ENCODE measurements at places on chromosomes 2 and 18. TPM values are rescaled to one million over a fixed set of nuclear protein-coding genes. Genes with fewer than 3 reads are reported as not detected.

DNA sequence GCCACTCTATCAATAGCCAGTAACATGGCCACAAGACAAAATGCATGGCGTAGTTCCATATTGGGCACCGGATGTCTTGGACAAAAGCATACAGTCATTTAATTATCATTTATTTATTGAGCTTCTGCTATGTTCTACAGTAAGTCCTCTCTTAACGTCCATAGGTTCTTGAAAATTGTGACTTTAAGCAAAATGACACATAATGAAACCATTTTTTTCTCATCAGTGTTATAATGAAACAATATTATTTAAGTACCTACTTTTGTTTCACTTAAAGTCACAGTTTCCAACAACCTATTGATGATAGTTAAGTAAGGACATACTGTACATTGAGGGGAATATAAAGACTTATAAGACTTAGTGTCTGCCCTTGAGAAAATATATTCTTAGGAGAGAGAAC, 84.9 kb downstream of the XRCC5 start:
- DNase-seq: no peak

DNA sequence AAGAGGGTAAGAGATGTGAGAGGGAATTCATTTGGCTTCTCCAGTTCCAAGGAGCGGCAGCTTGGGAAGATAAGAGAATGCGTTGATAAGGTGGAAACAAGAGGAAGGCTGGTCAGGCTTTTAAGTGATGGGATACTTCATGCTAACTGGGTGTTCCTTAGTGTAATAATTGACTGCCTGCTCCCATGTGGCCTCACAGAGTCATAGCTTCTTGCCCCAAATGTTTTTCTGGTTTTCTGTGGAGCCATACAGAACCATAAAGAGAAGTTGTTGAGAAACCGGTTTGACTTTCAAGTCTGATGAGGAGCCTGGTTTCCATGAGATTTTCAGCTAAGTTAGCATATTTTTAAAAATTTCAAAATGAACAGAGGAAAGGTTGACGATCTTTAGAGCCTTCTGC, 97.5 kb upstream of the ZFP36L2 start:
- no peak for DNase-seq

DNA sequence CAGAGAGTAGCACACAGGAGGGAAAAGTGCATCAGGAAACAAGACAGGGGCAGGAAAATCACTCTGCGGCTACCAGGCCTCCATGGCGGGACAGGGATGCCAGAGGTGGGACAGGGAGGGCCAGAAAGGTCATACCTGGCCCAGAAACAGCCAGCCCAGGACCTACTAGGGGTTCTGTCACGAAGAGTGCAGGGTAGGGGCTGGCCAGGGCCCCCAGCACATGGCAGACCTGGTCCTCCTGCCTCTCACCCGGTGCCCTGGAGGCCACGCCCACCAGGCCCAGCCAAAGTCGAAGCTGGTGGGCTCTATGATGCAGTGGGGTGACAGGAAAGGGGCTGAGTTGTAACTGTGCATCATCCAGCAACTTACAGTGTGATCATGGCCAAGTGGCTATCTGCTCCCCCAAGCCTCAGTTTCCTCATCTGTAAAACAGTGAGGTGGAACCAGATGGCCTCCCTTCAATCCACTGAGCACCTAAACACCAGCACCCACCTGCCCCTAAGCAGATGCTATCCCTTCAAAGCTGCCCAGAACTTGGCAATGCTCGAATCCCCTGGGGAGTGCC, 10.6 kb downstream of the CYP26B1 start:
- DNase-seq: no peak

DNA sequence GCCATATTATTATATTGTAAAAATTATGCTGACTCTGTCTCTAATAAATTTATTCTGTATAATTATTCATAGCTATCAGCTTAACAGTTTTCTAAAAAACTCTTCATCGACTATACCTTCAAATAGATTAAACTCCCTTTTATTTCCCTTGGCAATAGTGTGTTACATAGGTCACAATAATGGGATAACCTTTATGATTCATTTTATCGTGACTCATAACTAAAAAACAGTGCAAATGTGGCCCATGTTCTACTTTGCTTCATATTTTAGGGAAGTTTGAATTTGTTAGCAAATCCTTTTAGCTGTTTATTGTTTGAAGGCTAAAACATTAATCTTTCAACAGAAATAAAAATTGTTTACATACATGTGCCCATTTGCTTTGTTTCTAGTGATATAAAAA, 783.2 kb upstream of the CDH2 start:
- no peak for DNase-seq

GRCh38 chr2:36318-36717, 10.0 kb downstream of the FAM110C start:
- no peak for DNase-seq

GRCh38 chr2:169823996-169824372, 721 bp downstream of the METTL5 start:
- no peak for DNase-seq

- no peak for DNase-seq
Observed at GRCh38 chr2:213476641-213477040, 192.4 kb downstream of the SPAG16 start.

GRCh38 chr2:217792626-217793527, 209.9 kb downstream of the TNS1 start:
- no peak for DNase-seq

GRCh38 chr2:204515416-204515815, 29.9 kb upstream of the PARD3B start:
- DNase-seq: no peak

DNA sequence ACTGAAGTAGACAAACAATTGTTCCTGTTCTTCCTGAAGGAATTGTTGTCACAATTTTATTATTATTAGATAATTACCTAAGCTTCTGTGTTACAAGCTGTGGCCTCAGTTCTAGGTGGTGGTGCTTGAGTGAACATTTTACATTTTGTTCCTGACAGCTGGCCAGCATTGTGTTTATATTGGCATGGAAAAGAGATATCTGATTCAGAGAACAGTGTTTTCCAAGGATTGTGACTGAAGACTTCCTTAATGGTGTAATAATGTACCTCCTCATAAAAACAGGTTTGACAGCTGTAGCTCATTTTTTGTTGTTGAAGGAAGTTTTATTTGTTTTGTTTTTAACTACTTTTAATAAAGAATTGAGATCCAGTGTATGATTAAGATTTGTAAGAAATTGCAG, 95.2 kb downstream of the EPB41L5 start:
- no peak for DNase-seq

GRCh38 chr2:31784868-31785267, 204.1 kb upstream of the SRD5A2 start:
- no peak for DNase-seq

GRCh38 chr2:219907011-219907365, 279.6 kb downstream of the SLC4A3 start:
- no peak for DNase-seq

- no peak for DNase-seq
Observed at GRCh38 chr2:691821-692761, 14.9 kb upstream of the TMEM18 start.

DNA sequence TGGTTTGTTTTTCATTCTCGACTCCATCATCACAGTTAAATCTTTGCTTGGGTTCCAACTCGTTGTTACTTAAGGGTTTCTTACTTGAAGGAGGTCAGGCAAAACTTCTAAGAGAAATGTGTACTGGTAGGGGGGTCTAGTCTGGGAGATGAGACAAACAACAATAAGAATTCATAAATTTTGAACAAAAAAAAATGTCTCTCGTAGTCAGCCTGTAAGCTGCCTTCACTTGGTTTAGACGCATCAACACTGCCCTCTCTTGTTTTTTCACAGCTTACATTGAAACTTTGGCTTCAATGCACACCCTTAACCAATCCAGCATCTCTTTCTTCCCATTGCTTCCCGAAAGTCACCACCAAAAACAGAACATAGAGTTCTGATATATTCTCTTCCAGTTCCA, 576.4 kb upstream of the PIK3C3 start:
- no peak for DNase-seq

The CIB4 gene
- not detected for total RNA-seq

The TTL gene
- total RNA-seq: 45.1 TPM

The UGT1A7 gene
- not detected for total RNA-seq

The OR6B2 gene
- not detected for total RNA-seq

The CDH2 gene
- not detected for total RNA-seq

The ALMS1 gene
- total RNA-seq: 35.5 TPM

The SS18 gene
- total RNA-seq: 197 TPM

The COA5 gene
- total RNA-seq: 33.6 TPM

The TMEM247 gene
- total RNA-seq: not detected

The SRD5A2 gene
- total RNA-seq: not detected

The PRKAG3 gene
- total RNA-seq: not detected

The GREB1 gene
- 7.3 TPM for total RNA-seq
